Stimulated activated CD4-positive, alpha-beta T cell treated with anti-CD3 and anti-CD28 coated beads, Interleukin-2, amount 100 ng/mL, for 48 hours (primary cell): ENCODE measurements at places on chromosomes 2 and 18.

DNA sequence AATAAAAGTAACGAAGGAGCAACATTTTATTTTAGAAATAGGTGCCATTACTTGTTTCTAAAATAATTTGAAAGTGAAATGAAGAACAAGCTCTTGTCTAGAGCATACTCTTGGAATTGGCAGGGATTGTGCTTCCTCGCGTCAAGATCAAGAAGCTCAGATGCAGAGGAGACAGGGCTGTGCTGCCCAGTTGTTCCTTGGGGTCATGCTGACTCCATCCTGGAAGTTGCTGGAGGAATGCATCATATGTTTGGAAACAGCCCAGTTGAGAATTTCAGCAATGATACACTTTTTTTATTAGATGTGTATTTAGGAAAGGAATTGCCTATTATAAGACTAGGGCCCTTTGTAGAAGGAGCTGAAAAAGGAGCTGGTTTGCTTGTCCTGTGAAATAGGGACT is 17.2 kb downstream of the LTBP1 start:
- DNase-seq, result no peak

DNA sequence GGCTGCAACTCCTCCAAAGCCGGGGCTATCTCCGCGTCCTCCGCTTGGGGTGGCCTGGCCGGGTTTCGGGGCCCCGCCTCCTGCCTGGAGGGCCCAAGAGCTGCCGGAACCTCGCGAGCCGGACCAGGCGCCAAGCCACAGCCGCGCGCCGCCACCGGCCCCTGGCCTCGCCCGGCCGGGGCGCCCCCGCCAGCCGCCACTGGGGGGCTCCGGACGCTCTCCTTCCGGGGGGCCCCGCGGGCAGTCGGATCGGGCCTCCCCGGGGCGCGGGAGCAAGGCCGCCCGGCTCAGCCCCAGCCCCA is 17.4 kb upstream of the HAAO start:
- peak; percentile 58 for DNase-seq

DNA sequence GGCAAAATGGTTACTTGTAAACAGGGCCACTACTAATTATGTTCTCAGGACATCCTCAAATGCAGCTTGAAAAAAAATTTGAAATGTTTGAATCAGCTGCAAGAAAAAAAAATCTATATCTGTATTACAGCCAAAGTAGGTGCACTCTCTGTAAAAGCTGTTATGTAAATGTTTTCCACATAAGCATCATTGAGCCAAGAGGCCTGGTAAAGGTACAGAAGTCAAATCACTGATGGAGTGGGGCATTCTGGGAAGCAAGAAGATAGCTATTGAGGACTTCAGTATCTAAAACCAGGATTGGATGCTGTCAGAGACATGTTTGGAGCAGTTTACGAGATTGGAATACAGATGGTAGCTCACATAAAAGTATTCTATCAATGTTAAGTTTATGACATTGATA is 80.3 kb downstream of the MAPRE2 start:
- no peak for DNase-seq

DNA sequence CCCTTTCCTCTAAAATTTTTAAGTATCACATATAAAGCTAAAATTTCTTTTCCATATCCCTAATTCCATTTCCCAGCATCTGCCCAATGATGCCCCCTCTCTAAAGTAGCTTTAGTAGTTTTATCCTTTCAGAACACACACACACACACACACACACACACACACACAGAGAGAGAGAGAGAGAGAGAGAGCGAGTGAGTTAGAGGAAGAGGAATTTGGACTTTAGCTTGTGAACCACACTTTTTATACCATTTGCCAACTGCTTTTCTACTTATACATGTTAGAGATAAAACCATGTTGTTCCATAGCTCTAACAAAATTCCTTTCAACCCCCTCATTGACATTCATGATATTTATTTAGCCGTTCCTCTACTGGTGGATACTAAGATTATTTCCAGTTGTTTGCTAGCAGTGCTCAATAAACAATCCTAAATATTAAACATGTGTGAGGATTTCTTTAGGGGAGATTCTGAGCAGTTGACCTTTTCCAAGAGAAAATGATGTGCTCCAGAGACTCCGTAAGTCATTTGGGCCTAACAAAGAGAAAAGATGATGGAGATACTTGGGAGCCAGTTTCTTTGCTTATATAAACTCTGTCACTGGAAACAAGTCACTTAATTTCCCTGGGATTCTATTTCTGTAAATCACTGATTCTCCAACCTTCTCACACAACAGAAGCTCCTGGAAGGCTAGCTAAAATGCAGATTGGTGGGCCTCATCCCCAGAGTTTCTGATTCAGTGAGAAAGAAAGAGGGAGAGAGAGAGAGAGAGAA is 229.7 kb upstream of the SP5 start:
- no peak for DNase-seq

GRCh38 chr2:217684431-217685254 is 318.2 kb downstream of the TNS1 start:
- no peak for DNase-seq
